ENCODE measurements at places on chromosomes 16 and 17.

DNA sequence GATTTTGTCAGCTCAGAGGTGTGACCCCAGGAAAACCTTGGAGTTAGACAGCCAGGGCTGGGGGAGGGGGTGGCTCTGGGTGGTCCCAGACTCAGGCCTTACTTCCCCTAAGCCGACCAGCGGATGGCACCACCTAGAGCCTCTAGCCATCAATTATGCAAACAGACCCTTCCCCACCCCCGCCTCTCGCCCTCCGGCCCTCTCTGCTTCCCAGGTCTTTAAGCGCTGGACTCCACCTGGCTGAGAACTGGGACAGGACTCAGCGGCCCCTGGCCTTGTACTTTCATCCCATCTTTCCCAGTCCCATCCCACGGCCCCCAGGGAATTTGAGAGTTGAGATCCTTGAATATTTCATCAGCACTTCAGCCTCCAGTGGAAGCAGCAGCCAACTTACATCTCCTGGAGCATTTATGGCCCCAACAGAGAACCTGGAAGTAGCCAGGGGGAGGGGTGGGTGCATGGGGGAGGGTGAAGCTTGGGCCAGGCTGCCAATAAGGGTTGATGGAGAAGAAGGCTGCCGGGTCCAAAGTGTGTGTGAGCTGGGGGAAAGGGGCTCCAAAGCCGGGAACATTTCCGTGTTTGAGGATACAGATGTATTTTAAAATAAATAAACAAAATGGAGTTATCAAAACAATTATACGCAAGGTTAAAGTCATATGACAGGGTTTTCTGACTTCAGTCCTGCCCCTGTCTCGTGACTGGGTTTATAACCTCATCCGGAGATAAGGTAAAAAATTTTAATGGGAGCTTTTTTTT lies 7.5 kb upstream of the JUP start:
- no peak for DNase-seq

- DNase-seq, result no peak
Measured at GRCh38 chr16:27238591-27238990, 30.0 kb downstream of the NSMCE1 start.

- peak; percentile 61 for DNase-seq
Measured at GRCh38 chr17:77893144-77894044, 65.1 kb upstream of the TNRC6C start.

GRCh38 chr17:81043725-81044427 lies 8.9 kb downstream of the BAIAP2 start:
- DNase-seq, result no peak

DNA sequence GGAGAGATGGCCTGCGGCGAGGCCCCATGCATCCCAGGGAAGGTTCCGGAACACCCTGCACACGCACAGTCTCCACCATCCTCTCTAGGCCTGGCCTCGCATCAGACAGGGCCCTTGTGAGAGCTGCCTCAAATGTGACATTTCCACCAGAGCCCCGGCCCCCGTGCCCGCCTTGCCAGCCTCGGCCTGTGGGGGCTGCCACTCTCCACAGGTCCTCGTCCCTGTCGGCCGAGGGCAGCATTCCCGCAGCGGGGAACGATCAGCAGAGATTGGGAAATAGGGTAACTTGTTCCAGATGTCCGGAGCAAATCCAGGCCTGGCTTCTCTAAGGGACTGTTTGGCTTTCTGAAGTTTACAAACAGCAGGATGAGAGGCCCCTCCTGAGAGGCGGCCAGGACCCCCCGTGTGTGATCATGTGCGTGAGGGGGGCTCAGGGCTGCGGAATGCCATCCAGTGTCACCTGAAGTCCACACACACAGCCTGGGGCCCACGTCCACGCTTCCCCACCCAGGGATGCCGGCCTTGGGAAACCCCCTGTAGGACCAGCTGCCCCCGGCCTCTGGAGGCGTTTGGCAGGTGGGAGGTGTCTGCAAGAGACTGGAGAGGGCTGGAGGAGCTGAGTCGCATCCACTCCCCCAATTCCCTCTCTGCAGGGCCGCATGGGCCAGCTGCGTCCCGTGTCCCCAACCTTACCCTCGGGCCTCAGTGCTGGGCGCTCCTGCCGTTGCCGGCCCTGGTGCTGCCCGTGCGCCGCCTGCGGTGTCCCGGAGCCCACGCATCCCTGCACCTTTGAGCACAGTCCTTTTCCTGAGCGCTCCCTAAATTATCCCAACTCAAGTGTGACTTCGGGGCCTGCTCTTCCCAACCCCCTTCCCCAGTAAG lies 70.4 kb downstream of the ZDHHC7 start:
- no peak for DNase-seq

Data from Karpas-422 (cell line).